Fibroblast of upper back skin (primary cell): ENCODE measurements at places on chromosomes 6 and 20.

GRCh38 chr6:16883414-16883813, 122.2 kb upstream of the ATXN1 start:
- DNase-seq = no peak

DNA sequence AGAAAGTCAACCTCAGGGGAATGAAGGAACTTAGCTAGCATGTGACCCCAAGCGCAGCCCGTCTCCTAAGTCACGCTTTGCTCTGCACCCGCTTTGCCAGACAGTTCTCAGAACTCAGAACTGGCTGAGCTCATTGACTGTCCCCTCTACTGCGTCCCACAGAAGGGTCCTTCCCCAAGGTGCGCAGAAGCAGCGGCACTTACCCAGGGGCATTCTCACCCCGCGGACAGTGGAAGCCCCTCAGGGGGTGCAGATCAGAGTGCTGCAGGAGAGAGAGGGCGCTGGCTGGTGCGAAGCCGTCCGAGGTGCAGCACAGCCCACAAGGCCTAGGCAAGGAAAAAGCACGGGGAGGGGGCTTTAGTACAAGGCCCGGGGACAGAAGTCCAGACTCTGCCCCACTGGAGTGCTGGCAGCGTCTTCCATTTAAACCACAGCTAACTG, 807 bp downstream of the SNHG17 start:
- no peak for DNase-seq

GRCh38 chr6:108179741-108180140, 13.9 kb downstream of the NR2E1 start:
- no peak for DNase-seq

DNA sequence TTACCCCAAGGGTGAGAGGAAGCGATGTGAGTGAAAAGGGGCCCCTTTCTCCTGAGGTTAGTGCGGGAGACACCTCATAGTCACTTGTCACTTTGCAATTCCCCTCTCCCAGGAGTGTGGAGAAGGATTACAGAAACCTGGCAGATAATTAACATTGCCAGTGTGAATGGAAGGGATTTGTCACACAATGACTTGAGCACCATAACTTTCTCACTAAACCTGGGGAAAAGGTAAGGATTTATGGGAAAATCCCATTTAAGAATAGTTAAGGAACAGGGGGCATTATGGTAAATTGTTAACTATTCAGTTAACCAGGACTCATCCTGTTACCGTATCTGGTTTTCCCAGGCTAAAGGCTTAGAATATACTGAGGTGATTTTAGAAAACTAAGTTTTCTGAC, 219.5 kb upstream of the JAG1 start:
- DNase-seq = no peak

GRCh38 chr6:101550451-101550850, 156.9 kb downstream of the GRIK2 start:
- no peak for DNase-seq

DNA sequence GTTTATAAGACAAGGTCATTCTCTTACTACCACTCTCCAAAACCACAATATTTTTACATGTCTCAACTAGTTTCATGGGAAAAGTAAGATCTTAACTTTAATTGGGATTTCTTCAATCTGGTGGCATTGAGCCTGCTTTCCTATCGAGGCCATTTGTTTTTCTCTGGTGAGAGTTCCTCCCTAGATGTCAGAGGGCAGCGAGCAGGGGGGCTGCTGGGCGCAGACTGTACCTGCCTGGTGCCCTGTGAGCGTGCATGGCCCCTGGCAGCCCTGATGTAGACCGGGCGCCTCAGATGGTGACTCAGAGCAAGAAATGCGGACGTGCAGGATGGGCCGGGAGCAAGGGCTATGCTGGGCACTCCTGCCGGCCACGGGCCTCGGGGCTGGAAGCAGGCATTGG, 27.2 kb downstream of the ERMARD start:
- no peak for DNase-seq

DNA sequence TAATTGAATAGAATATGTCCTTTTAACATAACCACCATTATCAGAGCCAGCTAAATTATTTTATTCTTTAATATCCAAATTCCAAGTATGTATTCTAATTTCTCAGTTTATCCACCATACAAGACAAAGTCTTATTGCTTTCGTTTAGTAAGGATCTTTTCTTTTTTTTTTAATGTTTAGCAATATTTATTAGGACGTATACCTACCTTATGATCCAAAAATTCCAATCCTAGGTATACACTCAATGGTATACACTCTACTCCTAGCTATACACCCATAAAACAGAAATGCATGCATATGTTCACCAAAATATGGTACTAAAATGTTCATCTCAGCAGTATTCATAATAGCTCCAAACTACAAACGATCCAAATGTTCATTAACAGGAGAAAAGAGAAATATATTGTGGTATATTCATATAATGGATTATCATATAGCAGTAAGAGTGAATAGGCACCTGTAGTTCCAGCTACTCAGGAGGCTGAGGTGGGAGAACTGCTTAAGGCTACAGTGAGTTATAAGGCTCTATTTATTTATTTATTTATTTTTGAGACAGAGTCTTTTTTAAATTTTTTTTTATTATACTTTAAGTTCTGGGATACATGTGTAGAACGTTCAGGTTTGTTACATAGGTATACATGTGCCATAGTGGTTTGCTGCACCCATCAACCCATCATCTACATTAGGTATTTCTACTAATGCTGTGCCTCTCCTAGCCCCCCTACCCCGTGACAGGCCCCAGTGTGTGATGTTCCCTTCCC, 17.3 kb downstream of the TNFAIP3 start:
- DNase-seq = no peak

DNA sequence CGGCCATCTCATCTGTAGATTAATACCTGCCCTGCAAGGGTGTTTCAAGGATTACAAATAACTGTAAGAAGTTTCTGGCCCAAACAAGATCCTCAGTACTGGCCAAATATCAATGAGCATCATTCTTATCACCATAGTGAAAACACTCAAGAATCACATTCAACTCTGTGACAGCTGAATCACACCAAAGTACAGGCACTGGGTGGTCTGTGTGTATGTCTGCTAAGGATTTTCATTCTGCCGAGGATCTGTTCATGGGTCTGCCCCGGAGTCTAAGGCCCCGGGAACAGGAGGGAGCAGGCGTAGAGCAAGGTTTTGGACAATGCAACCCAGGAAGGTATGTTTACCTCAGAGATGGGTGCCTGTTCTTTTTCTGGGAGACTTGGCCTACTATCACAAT, 110.5 kb downstream of the TRERF1 start:
- DNase-seq = no peak

DNA sequence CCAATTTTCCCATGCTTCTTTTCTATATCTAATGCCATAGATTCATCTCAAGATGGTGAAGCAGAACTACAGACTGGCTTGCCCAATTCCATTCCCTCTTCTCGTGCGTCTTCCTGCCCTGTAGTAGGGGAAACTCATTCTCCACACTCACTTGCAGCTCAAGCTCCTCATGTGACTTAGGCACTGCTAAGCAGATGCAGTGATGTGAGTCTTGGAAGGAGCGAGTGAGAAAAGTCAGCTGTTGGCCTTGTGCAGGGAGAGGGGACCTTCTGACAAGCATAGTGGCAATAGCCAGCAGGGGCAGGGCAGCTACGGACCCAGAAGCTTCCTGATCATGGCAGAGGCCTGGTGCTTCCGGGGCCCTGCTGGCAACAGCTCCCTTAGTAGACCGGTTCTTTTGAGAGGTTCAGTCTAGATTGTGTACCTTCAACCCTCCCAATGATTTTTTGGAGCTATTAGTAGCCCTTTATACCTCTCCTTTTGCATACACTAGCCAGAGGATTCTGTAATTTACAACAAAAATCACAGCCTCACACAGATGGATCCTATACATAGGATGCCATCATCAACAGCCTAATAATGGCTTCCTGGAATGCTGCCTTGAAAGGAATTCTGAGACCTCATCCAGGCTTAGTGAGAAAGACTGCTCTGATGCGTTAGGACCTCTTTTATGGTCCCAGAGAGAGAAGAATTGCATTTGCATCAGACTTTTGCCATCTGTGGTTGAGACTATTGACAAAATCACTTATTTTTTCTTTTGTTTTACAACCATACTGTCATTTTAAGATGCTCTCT, 121.5 kb upstream of the RIPOR2 start:
- peak; percentile 64 for DNase-seq

- DNase-seq = no peak
Observed at GRCh38 chr20:24763386-24764026, 185.6 kb upstream of the CST7 start.

DNA sequence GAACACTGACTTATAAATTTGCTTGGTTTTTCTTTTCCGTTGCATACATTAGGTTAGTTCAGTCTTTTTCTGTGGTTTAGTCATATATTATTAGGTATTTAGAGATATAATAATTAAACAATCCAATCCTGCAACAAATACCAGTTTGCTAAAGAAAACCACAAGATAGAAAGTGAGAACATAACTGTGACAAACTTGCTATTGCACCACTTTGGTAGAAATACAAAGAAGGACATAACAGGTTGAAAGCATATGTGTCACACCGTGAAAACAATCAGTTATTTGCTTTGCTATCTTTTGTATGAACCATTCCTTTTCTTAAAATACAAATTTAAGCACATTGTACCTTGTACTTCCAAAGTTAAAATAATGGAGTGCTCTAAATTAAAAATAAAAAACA, 42.0 kb upstream of the KCNQ5 start:
- no peak for DNase-seq

- DNase-seq = no peak
Observed at GRCh38 chr6:38813041-38813823, 98.1 kb downstream of the DNAH8 start.

DNA sequence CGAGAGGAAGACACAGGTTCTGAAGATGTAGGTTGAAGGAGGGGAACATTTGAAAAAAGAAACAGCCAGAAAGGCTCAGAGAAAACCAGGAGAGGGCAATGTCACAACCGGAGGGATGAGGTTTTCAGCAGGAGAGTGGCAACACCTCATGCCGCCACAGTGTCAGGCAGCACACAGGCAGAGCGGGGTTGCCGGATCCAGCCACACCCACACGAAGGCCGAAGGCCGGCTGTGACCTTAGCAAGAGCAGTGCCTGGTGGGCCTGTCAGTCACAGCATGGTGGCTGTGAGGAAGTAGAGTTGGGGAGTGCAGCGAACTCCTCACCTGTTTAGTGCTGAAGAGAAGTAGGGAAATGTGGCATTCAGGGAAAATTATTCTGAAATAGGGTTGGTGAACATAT, 14.0 kb downstream of the HDDC2 start:
- DNase-seq = no peak

- no peak for DNase-seq
Observed at GRCh38 chr6:136895901-136896300, 26.2 kb upstream of the SLC35D3 start.

GRCh38 chr20:32898729-32899128, 40.0 kb downstream of the EFCAB8 start:
- DNase-seq = peak; percentile 83

- no peak for DNase-seq
Observed at GRCh38 chr20:47989957-47990356, 204.7 kb upstream of the SULF2 start.

DNA sequence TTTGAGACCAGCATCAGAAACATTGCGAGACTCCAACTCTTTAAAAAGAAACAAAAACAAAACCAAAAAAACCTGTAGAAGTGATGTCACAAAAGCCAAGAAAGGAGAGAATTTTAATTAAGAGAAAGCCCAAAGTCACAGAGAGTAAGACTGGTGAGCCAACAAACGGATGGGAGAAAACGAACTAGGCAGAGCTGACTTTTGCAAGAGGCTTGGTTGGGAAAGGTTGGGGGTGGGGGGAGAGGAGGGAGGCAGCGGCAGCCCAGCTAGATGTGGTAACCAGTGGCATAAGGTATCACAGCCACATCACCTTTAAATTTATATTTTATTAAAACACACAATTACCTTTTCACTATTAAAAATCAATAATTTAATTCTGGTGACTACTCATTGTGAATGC, 23.5 kb downstream of the NOL7 start:
- no peak for DNase-seq

DNA sequence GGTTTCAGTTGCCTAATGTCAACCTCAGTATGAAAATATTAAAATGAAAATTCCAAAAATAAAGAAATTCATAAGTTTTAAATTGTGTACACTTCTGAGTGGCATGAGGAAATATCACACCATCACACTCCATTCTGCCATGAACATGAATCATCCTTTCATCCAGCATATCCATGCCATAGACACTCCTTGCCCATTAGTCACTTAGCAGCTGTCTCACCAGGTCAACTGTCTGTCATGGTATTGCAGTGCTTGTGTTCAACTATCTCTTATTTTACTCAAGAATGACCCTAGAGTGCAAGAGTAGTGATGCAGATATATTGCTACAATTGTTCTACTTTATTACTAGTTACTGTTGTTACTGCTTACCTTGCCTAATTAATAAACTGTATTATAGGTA, 712.4 kb downstream of the EPHA7 start:
- DNase-seq = no peak

GRCh38 chr20:48246061-48246790, 460.9 kb upstream of the SULF2 start:
- DNase-seq = peak; percentile 41

GRCh38 chr6:162082520-162082919, 645.0 kb downstream of the PRKN start:
- DNase-seq = no peak

- DNase-seq = no peak
Observed at GRCh38 chr6:7902221-7902620, 8.4 kb downstream of the TXNDC5 start.

DNA sequence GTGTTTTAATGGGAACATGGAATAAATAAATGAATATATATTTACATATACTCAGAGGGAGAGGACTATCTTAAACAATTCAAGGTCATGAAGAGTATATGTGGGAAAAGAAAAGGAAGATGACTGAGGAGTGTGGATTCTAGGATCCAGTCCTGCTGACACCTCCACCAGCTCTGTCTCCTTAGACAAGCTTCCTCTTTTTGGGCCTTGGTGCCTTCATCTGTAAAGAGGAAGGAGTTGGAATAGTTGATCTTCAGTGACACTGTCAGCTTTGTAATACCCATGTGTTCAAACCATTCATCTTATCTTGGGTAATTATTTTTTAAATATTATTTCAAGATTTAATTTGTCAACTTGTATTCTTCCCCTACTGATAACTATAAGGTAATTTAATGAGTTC, 338.0 kb downstream of the ADGRB3 start:
- no peak for DNase-seq

DNA sequence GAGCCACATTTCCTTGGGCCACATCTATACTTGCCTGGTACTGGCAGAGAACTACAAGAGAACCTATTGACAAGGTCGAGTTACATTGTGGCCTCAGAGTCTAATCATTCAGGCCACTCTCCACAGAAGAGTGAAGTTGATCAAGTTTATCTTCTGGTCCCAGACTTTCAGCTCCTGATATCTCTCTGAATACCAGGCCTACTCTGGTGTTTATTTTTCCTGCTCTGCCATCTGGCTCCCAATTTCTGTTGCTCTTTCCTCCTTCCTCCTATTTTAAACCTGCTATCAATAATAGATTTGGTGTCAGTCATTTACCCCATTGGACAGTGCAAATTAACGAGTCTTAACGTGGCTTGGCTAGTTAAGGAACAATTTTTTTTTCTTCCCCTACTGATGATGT, 46.6 kb downstream of the SCGN start:
- DNase-seq = no peak

- DNase-seq = peak; percentile 96
Observed at GRCh38 chr6:47134476-47135189, 92.5 kb upstream of the ADGRF1 start.

- DNase-seq = no peak
Observed at GRCh38 chr6:166446567-166447065, 63.9 kb upstream of the MPC1 start.

- DNase-seq = no peak
Observed at GRCh38 chr20:37969949-37970855, 63.1 kb downstream of the TTI1 start.

GRCh38 chr6:92369309-92369708, 1050.0 kb downstream of the EPHA7 start:
- DNase-seq = no peak

GRCh38 chr6:142943711-142944123, 1.3 kb downstream of the HIVEP2 start:
- DNase-seq = peak; percentile 19
